ENCODE measurements at places on chromosomes 2 and 18.

GRCh38 chr2:141021109-141021508, 1109.7 kb downstream of the LRP1B start:
- DNase-seq: no peak

DNA sequence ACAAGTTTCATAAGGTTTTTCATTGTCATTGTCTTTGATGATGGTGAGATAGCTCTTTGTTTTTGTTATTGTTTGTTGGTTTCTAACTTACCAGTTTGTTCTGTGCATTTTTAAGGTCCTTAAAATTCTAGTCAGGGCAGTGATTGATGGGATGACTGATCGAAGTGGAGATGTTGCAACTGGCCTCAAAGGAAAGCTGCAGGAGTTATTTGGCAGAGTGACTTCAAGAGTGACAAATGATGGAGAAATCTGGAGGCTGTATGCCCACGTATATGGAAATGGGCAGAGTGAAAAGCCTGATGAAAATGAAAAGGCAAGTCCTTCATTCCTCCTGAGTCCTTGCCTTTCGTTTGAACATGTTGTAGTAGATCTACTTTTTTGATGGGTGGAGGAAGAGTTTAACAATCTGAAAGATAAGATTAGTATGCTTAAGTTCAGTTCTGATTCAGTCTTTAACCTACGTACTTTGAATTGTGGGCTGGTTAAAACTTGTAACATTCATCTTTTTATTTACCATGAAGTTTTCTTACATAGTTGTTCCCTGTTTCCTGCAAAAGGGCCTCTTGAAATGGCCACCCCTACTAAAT, 135.8 kb upstream of the LTBP1 start:
- no peak for DNase-seq

GRCh38 chr2:233409286-233409991, 55.1 kb downstream of the DGKD start:
- peak; percentile 57 for DNase-seq

GRCh38 chr2:171146633-171147032, 14.1 kb downstream of the TLK1 start:
- no peak for DNase-seq

DNA sequence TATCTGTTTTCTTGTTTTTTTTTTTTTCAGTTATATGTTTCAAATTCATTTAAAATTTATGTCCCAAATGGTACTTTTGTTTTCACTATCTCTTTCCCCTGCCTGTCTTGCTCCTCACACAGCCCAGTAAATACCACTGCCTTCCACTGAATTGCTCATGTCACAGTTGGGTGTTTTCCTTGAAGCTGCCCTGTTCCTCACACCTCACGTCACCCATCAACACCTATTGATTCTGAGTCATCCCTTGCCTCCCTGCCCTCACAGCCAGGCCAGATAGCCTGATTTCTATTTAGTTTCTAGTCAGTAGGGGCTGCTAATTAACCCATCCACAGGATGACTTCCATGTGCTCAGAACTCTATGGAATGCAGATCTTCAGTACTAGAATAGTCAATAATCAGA, 25.3 kb downstream of the FSHR start:
- no peak for DNase-seq

GRCh38 chr18:74248189-74248588, 43.6 kb downstream of the CYB5A start:
- no peak for DNase-seq

- no peak for DNase-seq
These were observed 19.1 kb upstream of the TEX51 start for GRCh38 chr2:126879348-126880298.

- no peak for DNase-seq
These were observed 216.1 kb upstream of the RAB6C start for GRCh38 chr2:129763190-129763846.

DNA sequence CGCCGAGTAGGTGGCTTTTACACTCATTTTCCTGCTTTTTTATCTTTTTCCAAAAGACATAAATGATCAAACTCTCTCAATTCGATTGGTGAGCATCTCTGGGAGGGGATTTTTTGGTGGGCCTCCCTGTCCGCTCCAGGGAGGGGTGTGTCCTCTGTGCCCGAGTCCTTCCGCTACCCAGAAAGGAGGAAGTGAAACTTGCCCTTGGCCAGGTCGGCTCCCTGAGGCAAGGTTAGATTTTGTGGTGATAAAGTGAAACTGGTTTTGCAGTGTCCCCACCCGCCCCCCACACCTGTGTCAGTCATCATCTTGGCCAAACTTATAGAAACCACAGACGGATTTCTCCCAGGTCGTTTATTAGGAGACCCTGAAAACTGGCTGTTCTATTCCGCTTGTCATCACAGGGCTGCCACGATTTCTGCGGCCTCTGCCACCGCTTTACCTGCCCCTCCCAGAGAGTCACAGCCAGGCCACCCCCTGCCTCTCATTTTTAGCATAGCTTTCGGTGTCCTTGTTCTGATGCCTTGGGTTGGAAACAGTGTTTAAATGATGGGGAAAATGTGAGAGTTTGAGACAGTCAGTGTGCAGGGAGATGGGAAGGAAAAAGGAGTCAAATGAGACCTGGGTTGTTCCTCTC, 93.6 kb downstream of the SH3BP4 start:
- no peak for DNase-seq

- DNase-seq: no peak
These were observed 43.4 kb downstream of the EPB41L3 start for GRCh38 chr18:5500158-5500939.

GRCh38 chr2:48233005-48233404, 296.9 kb upstream of the STON1 start:
- no peak for DNase-seq

GRCh38 chr2:168424112-168424951, 31.7 kb upstream of the CERS6 start:
- DNase-seq: no peak

DNA sequence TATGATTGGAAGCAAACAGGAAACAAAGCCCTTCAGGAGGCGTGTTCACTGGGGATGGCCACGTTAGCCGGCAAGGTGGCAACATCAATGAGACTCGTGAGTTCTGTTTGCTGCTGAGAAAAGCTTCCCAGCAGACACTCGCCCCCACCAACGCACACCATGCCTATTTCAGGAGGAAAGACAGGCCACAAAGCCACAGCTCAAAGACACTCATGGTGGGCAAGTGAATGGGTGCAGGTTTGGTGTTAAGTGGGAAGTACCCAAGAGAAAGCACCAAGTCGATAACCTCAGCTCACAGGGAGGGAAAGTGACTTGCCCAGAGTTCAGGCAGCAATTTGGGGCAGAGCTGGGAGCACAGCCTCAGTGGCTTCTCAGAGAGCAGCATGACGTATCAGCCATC, 10.5 kb upstream of the MTERF4 start:
- DNase-seq: peak; percentile 54

DNA sequence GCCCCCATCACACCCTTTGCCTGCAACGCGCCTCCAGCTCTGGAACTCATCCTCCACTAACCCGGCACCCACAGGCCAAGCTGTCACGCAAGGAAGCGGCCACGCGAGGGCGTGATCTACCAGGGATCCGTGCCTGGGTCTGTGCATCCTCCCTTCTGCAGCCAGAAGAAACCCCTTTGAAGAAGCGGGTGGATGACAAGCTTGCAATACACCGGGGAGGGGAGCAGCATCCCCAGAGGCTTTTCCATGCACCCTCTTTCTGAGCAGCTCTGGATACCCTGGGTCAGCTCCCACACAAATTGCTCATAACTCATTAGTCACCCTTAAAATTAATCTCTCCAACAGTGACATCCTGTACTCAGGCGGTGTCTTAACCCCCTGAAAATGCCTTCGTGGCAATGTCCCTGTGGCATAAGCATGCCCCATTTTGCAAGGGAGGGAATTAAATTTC, 47.6 kb downstream of the PDCL3 start:
- DNase-seq: peak; percentile 66

DNA sequence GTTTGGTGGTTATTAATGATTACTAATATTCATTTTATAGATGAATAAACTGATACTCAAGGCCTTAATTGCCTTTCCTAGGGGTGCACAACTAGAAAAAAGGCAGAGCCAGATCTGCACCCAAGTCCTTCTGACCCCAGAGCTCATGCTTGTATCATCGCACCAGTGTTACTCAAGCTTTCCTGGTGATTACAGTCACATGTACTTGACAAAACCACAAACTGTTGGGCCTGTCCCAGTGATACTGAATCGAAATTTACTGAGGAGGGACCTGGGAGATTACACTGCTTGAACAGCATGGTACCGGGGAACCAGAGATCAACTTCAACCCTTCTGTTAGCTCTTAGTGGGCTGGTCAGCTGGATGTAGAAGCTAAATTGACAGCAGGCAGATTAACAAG, 33.7 kb downstream of the FASTKD2 start:
- DNase-seq: no peak

- DNase-seq: no peak
These were observed 2.8 kb downstream of the SH3BP4 start for GRCh38 chr2:234954551-234954992.

DNA sequence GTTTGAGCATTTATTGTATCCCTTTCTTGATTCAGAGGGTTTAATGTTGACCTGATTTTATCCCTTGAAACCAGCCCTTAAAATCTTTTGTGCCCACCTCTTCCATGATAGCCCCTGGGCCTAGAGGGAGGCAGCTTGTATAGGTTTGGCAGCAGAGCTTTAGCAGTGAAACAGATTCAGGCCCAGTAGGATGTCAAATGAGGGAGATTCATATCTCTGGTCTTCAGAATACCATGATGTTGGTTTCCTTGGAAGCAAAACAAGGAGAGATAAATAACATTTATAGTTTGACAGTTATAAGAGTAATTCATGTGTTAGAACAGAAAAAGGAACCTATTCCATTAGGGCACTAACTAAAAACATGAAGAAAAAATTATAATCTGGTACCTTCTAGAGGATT, 649.2 kb downstream of the METTL4 start:
- DNase-seq: no peak

- peak; percentile 21 for DNase-seq
These were observed 1.3 kb downstream of the RTP5 start for GRCh38 chr2:241870611-241871537.

GRCh38 chr2:85959826-85960225, 71.0 kb upstream of the ST3GAL5 start:
- no peak for DNase-seq

GRCh38 chr2:3189076-3189591, 188.5 kb downstream of the EIPR1 start:
- DNase-seq: no peak

GRCh38 chr2:208097801-208098200, 26.5 kb downstream of the CRYGD start:
- no peak for DNase-seq

GRCh38 chr2:27875089-27875881, 14.9 kb downstream of the RBKS start:
- no peak for DNase-seq

GRCh38 chr18:35122586-35123224, 81.5 kb downstream of the MAPRE2 start:
- no peak for DNase-seq

- no peak for DNase-seq
These were observed 46.2 kb upstream of the CCDC141 start for GRCh38 chr2:179096090-179096489.

- no peak for DNase-seq
These were observed 3.8 kb upstream of the SEMA4C start for GRCh38 chr2:96873651-96874096.

DNA sequence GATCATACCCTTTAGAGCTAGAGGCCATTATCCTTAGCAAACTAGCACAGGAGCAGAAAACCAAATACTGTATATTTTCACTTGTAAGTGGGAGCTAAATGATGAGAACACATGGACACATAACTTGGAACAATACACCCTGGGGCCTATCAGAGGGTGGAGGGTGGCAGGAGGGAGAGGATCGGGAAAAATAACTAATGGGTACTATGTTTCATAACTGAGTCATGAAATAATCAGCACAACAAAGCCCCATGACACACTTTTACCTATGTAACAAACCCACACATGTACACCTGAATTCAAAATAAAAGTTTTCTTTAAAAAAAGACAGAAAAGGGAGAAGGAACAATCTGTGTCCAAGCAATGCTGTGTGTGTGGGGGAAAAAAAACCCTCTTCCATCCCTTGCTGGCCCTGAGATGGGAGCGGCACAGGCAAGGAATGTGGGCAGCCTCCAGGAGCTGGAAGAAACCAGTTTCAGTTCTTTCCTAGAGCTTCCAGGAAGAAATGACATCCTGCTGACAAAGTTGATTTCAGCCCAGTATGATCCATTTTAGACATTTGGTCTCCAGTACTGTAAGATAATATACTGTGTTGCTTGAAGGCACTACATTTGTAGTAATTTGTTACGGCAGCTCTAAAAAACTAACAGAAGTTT, 458.7 kb upstream of the CNTNAP5 start:
- no peak for DNase-seq

DNA sequence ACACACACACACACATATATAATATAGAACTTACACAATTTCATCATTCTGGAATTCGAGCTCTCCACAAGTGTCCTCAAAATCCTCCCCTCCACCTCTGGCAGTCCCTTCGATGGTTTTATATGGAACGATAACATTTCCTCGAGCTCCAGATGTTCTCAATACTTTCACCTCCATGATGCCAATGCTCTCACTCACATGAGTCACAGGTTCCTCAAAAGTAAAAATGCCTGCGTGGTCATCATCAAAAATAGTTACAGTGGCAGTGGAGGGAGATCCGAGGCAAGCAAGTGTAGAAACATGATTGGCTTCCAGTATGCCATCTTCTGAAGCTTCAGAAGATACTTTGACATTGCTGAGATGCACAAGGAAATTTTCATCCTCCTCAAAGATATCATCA, 23.5 kb downstream of the SLC8A1 start:
- no peak for DNase-seq

DNA sequence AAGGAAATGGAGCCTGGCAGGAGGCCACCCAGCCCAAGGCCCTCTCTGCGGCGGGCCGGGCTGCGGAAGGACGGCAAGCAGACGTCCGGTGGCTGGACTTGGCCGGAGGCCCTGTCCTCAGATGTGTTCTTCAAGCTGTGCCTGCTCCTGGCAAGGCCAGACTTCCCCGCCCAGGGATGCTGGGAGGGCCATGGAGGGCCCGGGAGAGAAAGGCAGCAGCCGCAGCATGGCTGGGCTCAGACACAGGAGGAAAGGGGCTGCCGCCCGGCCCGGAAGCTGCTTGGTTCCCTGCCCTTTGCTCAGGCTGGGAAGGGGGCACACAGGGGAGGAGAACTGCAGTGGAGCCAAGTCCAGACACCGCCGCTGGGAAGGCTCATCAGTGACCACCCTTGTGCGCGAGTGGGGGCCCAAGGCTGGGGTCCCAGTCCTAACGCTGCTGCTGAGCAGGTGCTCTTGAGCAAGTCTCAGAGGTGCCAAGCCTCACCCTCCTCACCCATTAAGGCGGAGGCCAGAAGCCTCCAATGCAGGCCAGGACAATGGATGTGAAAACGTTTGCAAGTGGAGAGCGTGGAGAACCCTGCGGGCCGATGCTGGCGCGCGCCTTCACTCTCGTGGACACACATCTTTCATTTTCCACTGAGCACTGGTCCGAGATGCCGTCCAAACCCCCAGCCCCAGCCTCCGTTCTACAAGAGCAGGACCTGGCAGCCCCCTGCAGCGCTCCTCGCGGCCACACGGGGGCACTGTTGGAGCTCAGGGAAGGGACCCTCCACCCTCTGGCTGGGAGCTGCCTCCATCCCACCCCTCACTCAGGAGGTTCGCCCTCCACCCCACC, 7.9 kb downstream of the CROCC2 start:
- peak; percentile 39 for DNase-seq

- no peak for DNase-seq
These were observed 205.8 kb downstream of the ZNF385B start for GRCh38 chr2:179655627-179656026.
